ENCODE measurements at places on chromosomes 5 and 9. TPM values are rescaled to one million over a fixed set of nuclear protein-coding genes. Genes with fewer than 3 reads are reported as not detected.

ARSI gene
- 21.9 TPM for polyA plus RNA-seq

FAM151B gene
- 2.7 TPM for polyA plus RNA-seq

AQP3 gene
- polyA plus RNA-seq, result 23.8 TPM

LOX gene
- 29.1 TPM for polyA plus RNA-seq
